NCI-H2171 treated with DMSO at 0.1 percent for 48 hours (cell line): ENCODE measurements at places on chromosomes 6 and 20.

DNA sequence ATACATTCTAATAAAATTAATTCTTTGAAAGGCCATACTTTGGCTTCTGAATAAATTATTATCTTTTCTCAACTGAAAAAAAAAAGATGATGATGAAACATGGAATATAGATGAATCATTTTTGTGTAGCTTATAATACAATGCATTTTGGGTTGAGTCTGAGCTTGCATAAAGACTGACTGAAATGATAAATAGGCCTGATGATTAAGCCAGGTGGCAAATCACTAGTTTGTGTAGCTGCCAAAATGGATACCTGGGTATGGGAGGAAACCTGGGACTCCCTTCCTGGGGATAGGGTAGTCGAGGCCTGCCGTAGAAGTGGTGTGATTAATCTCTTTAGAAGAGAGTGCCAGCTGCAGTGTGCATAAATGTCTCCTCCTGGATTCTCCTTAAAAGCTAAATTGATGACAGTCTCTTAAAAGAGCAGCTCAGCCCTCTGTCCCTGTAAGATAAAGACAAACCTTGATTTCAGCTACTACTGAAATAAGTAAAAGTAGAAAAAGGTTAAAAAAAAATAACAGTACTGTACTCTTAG is 275.1 kb downstream of the GRIK2 start:
- DNase-seq, result peak; percentile 78

GRCh38 chr20:39916236-39916765 is 772.7 kb downstream of the MAFB start:
- DNase-seq, result no peak

DNA sequence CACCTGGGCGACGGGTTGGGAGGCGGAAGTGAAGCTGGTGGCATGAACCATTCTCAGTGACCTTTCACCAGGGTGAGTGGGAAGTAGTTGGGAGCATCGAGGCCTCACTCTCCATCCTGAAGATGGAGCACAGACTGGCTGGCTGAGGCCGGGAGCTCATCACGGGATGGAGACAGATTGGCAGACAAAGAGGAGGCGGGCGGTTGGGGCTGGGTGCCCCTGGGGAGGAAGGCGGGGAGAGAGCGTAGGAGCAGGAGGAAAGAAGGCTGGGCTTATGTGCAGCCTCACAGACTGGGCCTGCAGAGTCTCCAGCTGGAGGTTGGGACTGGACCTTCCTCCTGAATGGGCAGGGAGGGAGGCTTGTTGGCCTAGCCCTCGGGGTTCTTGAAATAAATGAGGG is 44.2 kb upstream of the SCRT2 start:
- peak; percentile 91 for DNase-seq

GRCh38 chr6:41599852-41600445 is 38.3 kb upstream of the MDFI start:
- no peak for DNase-seq

DNA sequence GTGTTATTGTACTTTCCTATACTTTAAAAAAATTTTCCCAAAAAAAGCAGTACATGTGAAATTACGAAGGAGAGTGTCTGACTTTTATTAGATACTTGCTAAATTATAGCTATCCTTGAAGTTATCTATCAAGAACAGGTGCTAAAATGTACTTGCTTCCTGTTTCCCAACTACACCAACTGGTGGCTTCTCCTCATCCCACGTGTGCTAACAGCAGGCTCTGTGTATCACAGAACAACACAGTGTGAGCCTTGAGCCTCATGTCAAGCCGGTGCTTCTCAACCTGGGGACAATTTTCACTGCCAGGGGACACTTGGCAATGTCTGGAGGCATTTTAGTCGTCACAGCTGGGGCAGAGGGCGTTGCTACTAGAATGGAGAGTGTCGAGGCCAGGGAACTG is 36.2 kb upstream of the CDYL start:
- DNase-seq, result no peak

DNA sequence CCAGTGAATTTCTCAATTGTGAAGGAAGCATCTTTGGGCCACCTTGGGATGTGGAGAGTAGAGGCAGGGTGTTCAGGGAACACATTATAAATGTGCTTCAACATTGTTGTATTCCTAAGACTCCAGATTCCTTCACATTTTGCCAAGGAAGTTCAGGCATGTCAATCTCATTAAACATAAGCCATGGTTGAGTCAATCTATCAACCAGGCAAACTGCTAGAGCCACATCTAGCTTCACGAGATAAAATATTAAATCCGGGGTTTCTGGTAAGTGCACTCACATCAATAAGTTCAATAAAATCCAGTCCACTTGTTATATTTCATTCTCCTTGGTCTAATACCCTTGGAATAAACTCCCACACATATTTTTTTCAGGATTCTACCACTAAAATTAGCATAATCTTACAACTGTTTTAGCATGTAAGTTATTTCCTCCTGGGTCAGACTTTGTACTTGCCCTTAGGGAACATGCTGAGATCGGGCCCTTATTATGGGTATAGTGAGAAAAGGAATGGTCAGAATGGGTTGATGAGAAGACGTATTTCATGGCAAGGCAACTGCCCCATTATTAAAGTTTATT is 93.6 kb downstream of the ADTRP start:
- DNase-seq, result no peak

DNA sequence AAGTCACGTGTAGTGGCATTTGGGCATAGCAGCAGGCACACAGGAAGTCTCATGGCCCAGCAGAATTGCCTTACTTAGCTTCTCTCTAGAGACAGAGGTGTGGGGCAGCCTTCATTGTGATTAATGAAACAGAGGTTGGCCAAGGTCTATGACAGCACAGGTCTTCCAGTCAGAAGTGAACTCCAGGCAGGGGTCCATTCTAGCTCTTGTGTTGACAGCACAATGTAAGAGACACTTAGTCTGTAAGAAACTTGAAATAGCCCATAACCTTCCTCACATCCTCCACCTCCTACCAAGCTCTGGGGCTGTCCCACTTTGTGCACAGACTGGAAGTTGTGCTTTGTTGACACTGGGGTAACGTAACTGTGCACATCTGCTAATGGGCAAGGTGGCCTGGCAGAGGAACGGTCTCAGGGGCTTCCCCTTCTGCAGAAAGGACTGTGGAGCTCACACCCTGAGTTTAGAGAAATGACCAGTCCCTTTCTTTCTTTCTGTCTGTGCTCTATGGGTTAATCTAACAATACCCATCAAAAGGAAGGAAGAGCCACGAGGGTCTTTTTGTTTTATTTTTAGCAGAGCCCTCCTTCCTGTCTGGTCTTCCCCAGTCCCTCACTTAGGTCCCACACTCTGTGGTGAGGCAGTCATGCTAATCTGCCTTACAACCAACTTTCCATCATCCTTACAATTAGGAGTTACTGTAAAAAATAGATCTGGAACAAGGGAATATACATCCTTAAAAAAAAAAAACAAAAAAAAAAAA is 35.6 kb upstream of the TAGAP start:
- no peak for DNase-seq

- DNase-seq, result no peak
Observed at GRCh38 chr20:40893610-40894236, 134.9 kb upstream of the TOP1 start.

DNA sequence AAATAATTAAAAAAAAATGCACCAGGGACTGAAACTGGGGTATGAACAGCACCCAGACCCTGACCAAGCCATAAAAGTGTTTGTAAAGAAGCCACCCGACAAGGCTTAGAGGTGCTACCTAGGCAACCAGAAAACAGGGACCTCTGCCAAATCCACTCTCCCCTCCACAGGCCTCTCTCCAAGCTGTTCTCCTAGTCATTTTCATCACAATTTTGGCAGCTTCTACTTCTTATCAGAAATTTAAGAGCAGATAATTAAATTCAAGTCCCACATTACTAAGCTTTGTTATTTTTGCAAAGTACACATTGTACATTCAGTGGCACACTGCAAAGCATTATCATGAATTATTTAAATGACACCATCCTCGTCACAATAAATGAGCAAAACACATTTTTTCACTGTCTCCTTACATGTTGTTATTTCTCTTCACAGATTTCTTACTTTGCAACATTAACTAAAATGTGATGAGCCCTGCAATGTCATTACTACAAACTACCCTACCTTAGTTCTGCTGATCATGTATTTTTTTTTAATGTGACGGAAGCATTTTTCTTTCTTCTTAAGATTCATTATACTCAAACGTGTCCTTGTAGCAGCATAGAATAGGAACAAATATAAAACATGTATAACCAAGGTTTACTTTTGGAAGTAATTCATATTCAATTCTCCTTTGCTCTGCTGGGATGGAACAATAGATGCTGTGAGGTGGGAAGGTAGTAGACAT is 38.1 kb downstream of the ECT2L start:
- DNase-seq, result peak; percentile 98

DNA sequence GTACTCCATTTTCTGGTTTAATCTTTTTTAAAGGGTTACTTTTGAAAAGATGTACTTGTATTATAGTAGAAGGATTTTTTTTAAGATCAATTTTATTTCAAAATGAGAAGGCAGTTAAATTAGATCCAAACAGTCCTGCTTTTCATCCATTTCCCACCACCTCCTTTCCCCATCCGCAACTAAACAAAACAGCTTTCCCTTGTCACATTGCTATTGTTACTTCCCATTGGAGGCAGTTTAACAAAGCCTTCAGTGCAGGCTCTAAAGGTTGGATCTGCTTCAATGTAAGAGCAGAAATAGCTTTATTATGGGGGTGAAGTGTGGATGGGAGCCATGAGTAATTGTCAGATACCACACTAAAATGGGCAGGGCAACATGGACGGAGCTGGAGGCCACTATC is 65.7 kb downstream of the LRRC1 start:
- no peak for DNase-seq

DNA sequence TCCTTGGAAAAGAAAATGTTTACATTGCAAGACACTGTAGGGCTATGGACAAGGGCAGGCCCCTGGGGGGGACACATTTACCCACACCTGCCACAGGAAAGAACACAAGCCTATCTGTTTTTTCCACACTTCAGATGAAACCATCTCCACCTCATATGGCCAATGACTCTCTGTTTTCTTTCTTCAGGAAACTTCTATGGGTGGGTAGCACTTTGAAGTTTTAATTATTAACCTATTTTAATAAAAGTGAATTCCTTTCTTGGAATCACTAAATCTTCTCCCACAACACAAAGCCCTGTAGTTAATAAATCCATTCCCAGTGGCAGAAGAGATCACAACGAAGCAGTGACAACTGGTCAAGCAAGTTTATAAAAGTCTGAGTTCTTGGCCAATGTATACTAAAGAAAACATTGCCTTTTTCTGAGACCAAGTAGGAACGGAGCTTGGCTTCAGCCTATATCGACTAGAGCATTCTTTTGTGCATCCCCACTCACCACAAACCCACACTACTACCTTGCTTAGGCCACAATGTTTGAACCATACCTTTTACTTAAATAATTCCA is 125.1 kb upstream of the CARMIL1 start:
- DNase-seq, result no peak

- DNase-seq, result no peak
Observed at GRCh38 chr20:46179862-46180261, 61.7 kb downstream of the CD40 start.

DNA sequence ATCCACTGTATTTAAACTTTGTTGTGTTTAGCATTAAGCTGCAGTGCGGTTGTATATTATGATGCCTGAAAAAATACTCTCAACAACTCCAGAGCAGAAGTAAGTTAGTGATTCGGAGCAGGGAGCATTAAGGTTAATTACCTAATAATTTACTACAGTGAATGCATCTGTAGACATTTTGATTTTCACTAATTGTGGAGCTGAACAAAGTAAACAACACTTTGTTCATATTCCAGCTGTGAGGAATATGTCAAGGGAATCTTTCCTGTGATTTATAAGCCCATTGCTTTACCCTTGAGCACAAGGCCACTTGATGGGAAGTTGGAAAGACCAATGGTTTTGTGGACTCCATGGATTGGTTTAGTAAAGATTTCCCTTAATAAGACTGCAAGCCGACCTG is 77.1 kb downstream of the CBLN4 start:
- DNase-seq, result no peak

- no peak for DNase-seq
Observed at GRCh38 chr20:22946596-22946995, 88.5 kb upstream of the SSTR4 start.

DNA sequence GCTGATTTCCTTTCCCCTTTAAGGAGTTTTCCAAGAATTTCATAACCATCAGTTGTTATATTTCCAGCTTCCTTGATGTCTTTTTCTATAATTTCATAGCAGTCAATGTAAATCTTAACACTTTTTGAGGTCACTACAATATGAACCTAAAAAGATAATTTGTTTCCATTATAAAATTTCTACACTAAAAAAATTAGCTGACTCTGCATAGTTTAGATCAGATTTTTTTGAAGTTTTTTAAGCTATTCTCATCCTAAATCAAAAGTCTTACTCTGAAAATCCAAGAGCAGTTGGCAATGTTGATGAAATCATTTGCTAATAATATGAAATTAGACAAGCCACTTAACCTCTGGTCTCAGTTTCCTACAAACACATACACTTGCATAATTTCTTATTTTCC is 96.8 kb downstream of the COL12A1 start:
- DNase-seq, result no peak

GRCh38 chr6:49607391-49607982 is 29.2 kb downstream of the RHAG start:
- DNase-seq, result no peak

GRCh38 chr6:30759575-30760239 is 15.4 kb upstream of the IER3 start:
- no peak for DNase-seq

DNA sequence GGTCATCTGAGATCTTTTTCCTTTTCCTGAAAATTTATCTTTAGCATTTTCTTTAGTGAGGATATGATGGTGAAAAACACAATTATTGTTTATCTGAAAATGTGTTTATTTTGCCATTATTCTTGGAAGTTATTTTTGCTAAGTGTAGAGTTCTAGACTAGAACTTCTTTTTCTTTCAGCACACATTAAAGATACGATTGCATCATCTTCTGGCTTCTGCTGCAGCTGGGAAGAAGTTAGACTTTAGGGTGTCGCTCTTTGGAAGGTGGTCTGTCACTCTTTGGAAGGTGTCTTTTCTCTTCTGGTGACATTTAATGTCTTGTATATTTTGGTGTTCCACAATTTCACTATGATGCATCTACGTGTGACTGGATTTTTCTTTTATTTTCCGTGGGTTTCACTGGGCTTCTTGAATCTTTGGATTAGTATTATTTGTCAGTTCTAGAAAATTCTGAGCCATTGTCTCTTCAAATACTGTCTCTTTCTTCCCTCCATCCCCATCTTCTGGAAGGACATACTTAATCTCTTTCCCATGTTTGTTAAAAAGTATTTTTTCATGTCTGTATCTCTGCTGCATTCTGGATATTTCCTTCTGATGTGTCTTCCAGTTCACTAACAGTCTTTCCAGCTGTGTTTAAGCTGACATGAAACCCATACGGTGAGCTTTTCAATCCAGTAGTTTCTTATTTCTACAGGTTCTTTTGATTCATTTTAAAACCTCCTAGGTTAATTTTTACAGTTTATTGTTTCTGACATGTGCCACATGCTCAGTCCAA is 81.0 kb downstream of the AGPAT4 start:
- DNase-seq, result no peak

DNA sequence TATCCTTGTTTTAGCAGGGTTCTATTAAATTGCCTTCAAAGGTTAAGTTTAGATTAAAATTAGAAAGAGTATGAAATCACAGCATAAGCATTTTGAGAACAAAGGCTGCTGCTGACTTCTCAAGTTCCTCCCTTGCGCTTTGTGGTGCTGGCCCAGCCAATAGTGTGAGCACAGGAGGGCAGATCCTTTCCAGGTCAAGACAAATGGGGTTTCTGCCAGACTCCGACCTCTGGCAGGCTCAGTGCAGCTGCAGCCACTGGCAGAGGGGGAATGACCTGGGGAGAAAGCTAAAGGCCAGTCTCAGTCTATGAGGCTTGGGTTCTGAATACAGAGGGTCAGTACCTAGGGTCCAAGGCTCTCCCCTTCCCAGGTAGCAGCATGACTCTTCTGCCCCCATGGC is 27.0 kb downstream of the CLIC5 start:
- no peak for DNase-seq

- DNase-seq, result no peak
Observed at GRCh38 chr6:103000688-103001087, 1607.2 kb downstream of the GRIK2 start.
